Kidney (tissue), 22 donors: ENCODE measurements at places on chromosomes 4 and X. TPM values are rescaled to one million over a fixed set of nuclear protein-coding genes. Genes with fewer than 3 reads are reported as not detected.

DNA sequence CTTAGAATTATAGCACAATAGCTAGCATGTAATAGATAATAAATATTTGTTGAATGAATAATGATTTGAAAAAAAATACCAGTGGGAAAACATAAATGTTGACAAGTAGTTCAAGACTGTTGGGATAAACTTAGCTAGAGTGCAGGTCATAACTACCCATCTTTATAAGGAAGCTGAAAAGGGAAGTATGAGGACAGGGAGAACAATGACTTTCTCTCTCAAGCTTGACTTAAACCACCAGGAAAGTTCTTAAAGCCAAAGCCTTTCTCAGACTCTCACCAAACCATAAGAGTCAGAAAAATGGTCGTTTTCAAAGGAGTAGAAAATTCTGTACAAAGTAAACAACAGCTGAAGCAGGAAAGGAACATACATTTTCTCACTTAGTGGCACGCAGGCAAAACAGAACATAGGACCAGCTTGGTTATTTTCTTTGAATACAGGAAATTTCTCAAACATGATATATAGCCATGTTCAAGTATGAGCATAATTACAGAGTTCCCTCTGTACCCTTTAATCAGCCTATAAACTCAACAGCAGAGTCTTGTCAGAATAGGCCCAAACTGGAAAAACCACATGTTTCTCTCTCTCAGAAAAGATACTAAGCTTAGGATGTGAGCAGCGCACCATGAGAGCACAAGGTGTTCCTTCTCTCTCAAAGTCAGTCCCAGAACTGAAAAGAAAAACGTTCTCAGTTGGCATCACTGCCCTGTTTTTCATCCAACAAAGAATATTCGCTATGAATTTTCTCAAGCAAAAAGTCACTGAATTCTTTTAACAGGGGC, 28.7 kb downstream of the MAPK10 start:
- DNase-seq = no peak

GLUD2 gene
- 2.6 TPM for total RNA-seq

- DNase-seq = no peak
These were observed 285.6 kb downstream of the ARHGAP24 start for GRCh38 chr4:85760511-85760910.

ETDB gene
- total RNA-seq = not detected

DNA sequence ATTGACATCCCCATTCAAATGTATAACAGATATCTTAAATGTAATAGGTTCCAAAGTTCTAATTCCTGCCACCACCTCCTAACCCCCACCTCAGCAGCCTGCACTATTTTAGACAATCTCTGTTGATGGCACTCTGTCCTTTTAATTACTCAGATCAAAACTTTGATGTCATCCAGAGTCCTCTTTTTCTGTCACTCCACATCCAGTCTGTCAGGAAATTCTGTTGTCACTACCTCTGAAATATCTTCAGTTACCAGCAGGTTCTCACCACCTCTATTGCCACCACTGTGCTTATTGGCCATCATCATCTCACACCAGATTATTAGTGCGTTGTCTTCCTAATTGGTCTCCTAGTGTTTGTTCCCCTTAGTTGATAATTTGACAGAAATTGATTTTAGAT, 76.2 kb downstream of the PTPN13 start:
- DNase-seq = no peak

SPACA5 gene
- not detected for total RNA-seq

- no peak for DNase-seq
These were observed 56.7 kb downstream of the ANK2 start for GRCh38 chr4:113106108-113106507.

DNA sequence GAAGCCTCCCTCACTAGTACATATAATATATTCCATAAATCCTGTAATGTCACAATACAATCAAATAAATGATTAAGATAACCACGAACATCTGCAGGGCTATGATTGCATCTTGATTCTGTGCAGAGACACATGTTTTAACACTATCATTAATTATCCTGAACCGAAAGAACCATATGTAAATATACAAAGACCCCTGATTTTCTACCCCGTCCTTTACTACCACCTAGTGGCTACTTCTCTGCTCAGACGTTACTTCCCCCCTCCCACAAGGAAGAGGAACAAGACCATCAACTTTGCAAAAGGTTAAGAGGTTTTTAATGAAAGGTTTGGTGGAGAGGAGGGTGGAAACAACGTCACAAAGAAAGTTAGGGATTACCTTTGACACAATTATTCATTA, 134.0 kb downstream of the COL4A6 start:
- DNase-seq = no peak

TMSB15C gene
- total RNA-seq = 1.5 TPM

DNA sequence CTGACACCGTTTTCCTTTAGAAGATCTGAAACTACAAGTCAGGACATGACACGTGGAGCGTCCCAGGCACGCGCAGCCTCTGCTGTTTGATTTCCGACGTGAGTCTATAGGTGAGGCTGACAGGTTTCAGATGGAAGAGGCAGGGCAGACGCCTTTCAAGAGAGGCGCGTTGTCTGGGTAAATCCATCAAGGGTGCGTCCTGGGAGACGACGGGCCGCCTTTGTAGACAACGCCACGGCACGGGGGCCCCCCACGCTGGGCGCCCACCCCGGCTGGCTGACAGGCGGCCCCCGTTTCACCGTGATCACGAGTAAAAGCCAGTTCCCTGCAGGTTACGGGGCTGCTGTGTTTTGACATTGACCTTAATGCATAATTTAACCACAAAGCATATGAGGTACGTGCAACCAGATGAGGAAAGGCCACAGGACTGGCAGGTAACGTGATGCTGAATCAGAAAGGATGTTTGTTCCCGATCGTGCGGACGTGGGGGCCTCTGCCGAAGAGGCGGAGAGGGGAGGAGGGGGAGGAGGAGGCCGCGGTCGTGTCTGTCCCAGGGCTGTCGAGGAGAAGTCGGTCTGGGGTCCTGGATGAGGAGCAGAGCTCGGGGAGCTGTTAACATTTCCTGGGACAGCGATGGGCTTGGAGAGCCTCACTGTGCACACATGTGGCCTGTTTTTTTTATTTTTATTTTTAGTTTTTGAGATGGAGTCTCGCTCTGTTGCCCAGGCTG, 51.1 kb upstream of the PPP2R3B start:
- DNase-seq = no peak

- DNase-seq = no peak
These were observed 72.9 kb downstream of the COMMD8 start for GRCh38 chr4:47390428-47391125.

- no peak for DNase-seq
These were observed 224.5 kb downstream of the PCDH18 start for GRCh38 chr4:137307806-137308205.

CT47A7 gene
- not detected for total RNA-seq

DNA sequence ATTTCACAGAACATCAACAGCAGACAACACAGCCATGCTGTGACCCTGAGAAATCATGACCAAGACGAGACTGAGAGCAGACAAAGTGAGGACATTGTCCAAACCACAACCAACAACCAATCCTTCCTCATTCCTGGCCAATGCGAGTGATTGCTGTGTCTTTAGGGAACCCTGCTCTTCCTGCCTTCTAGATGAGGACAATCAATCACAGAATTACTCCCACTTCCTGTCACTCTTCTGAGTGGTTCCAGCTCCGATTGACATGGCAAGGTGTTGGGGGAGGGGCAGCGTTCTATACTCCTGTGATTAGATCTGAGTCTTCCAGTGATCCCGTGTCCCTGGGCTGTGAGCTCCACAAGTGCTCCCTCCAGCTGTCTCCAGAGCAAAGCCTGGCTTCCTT, 227.8 kb downstream of the STIM2 start:
- no peak for DNase-seq

DNA sequence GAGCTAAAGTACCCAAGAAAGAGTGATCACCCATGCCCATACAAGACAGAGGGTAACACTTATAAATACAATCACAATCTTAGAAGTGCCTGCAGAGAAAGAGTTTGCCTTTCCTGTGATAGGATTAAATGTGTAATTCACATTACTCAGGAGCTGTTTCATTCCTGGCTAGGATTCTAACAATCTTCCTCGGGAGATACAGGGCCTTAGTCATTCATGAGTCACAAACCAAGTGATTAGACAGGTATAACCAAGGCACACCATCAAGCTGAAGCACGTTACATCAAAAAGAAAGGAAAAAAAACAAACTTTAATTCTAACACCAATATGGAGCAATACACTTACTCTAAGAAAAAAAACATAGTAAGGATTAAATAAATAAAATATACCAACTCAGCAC, 14.9 kb downstream of the ABCG2 start:
- no peak for DNase-seq

DNA sequence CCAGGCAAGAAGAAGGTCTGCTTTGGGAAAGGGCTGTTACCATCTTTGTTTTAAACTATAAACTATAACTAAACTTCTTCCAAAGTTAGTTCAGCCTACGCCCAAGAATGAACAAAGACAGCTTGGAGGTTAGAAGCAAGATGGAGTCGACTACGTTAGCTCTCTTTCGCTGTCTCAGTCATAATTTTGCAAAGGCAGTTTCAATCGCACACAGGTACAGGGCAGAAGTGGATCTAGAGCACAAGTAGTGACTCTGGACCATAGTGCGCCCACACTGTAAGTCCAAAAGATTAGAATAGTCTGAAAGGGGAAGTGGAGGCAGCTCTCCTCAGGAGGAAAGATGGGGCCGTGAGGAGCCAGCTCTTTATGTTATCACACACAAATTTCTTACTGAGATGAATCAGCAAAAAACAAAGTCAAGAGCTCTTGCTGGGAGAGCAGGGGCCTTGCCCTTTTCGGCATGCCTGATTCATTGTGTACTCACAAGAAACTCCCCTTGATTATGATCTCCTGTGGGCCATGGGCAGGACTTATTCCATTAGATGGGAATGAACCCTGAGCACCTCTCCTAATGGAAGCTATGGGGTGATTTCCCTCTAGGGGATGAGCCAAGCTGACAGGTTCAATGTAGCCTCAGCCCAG, 58.6 kb downstream of the FUNDC1 start:
- no peak for DNase-seq

- no peak for DNase-seq
These were observed 973.9 kb upstream of the POU3F4 start for GRCh38 chrX:82534086-82534597.
